Left ventricle myocardium superior (tissue), 1 donor: ENCODE measurements at places on chromosomes 2 and 18.
A peak's percentile ranks its signal among the peaks of the same experiment; 100 is the strongest.

GRCh38 chr18:79355433-79356335 lies 40.0 kb upstream of the NFATC1 start:
- no peak for DNase-seq

- DNase-seq, result no peak
Measured at GRCh38 chr2:219207884-219208740, 1.5 kb downstream of the ZFAND2B start.

- peak; percentile 22 for DNase-seq
Measured at GRCh38 chr2:240139011-240139441, 1.4 kb downstream of the OTOS start.

- DNase-seq, result no peak
Measured at GRCh38 chr2:160325418-160325817, 125.3 kb upstream of the ITGB6 start.

DNA sequence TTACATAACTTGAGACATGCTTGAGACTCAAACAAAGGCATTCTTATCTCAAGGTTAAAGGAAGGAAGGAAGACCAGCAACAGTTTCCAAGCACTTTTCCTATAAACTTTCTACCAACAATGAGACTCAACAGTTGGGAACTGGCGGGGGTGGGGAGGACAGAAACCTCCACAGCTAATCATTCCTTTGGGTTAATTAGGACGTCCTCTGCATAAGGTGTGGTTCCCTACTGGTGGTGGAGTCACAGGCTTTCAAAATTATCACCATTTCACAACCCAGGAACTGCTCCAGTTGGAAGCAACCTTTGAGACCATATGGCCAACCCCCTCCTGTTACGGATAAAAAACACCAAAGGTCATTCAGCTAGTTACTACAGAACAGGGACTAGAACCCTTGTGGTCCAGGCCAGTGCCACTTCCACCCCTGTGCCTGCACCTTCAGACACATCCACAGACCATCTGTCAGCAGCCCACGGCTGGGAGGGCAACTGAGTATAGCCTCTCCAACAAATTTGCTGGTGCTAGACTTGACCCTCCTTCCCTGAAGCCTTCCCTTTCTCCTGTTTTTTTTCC lies 30.1 kb upstream of the ATL2 start:
- peak; percentile 36 for DNase-seq

GRCh38 chr2:58906081-58906645 lies 665.0 kb upstream of the FANCL start:
- no peak for DNase-seq

GRCh38 chr2:24779116-24779515 lies 14.1 kb downstream of the PTRHD1 start:
- DNase-seq, result no peak

GRCh38 chr2:134073023-134073422 lies 180.8 kb upstream of the MGAT5 start:
- no peak for DNase-seq

DNA sequence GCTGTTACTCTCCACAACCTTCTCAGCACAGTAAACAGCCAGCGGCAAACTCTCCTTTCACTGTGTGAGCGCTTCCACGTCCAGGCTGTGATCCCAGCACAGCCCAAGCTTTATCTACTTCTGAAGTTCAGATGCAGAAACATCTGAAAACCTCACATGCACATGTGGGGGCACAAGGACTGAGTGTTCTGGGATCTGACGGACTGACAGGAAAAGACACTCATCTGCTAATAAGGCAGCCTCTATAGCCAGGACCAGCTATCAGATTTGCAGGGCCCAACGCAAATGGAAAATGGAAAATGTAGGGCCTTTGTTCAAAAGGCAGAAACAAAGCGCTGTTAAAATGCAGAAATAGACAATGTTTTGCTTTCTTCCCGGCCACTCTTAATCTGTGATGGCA lies 133.8 kb upstream of the ARHGAP28 start:
- DNase-seq, result no peak

- DNase-seq, result no peak
Measured at GRCh38 chr2:217370391-217370790, 510.5 kb upstream of the TNP1 start.

GRCh38 chr18:44884431-44884830 lies 203.7 kb downstream of the SETBP1 start:
- DNase-seq, result no peak

DNA sequence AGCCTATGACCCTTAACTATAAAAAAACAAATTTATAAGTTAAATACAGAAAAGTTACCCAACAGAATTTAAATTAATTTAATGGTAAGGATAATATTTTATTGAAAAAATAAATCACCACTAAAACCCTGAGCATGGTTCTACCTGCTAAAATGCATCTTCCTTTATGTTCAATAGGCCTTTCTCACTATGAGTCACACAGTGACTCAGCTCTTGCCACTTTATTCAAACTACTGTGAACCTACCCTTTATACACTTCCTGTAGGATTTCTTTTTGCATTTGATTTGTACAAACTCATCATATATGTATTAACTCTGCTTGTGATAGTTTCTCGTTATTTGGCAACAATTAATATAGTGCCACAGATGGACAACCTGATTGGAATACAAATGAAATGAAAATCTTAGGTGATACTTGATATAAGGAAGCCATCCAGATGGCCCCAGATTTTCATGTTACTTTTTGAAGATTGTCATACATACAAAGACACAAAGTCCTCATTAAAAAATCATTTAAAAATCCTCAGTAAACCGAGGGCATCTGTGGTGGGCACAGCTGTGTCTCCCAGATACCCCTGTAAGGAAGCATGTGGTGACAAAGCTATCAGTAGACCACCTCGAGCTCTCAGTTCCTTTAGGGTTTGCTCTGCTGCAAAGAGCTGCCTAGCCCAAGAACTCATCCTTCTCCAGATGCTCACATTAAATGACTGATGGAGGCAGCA lies 55.2 kb upstream of the COBLL1 start:
- no peak for DNase-seq

- no peak for DNase-seq
Measured at GRCh38 chr2:65070172-65070830, 14.1 kb downstream of the CEP68 start.

GRCh38 chr2:170813611-170814532 lies 2.8 kb upstream of the GAD1 start:
- DNase-seq, result no peak

- DNase-seq, result no peak
Measured at GRCh38 chr2:233395687-233396086, 41.4 kb downstream of the DGKD start.

- no peak for DNase-seq
Measured at GRCh38 chr2:208407667-208408066, 1.1 kb downstream of the PTH2R start.

- no peak for DNase-seq
Measured at GRCh38 chr2:70458661-70459060, 95.0 kb downstream of the TGFA start.

GRCh38 chr18:56639104-56639381 lies 651 bp upstream of the TXNL1 start:
- DNase-seq, result no peak

DNA sequence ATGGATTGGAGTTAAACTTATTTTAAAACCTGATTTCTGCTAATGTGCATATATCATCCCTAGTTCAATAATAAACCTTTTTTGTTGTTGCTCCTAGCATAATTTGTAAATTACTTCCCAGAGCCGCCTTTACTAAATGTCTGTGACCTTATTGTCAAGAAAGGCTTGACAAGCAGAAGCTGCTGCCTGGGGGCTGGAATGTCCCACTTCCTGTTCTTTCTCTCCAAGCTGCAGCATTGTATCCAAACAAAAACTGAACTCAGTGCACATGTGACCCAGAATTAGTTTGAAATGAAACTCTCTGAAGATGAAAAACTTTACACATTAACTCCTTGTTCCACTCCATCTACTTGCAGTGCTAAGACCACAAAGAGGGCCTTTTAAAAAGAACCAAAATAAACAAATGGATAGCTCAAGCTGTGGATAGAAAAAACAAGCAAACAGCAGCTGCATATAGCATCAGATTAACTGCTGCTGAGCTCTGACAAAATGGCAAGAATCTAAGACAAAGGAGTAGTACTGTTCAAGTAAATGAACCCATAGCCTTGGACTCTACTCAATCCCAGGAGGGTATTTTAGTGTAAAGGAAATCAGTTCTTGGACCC lies 99.8 kb upstream of the NEUROD1 start:
- no peak for DNase-seq

DNA sequence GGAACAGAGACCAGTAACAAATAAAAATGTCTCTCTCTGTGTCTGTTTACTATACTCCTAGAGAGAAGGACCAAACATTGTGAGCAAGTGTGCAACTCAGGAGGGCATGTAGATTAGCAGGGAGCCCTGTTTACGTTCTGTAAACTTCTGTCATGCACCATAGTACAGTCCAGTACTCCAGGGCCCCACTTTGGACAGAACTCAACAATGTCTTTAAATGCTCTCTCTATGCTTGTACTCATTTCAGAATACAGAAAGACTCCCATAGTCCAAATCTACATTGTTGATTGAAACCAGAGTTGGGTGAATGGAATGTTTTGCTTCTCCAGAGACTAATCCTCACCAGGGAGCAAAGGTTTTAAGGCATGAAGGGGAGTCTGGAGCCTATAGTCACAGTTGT lies 934.8 kb downstream of the NRXN1 start:
- no peak for DNase-seq

GRCh38 chr18:73690222-73690621 lies 457.4 kb downstream of the FBXO15 start:
- DNase-seq, result no peak

DNA sequence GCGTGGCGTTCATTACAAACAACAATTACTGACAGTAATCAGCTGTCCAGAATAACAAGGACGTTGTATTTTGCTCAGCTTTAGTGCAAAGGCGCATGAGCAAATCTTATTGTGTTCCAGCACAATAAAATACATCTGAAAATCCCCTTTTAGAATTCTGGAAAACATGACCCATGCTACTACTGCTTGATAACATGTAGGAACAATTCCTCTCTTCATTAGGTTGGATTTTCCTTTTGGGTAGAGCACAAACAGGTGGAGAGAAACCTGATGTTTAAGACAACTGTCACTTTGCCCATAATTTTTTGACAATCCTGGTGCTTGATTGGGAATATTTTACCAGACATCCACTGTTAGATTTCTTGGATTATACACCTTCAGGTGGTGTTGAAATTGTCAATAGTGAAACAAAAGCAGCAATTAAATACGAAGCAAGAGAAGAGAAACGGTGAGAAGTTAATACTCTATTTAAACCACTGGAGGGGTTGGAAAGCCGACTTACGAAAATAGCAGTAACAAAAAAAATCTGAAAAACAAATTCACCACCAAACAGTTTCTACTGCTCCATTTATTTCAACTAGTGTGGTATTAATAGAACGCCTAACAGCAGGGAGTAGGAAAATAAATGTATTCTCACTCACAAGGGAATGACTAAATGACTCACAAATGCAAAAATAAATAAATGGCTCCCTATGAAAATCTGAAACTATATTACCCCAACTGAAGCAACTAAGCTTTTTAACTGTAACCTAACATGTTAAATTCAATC lies 102.7 kb downstream of the CPO start:
- DNase-seq, result no peak

GRCh38 chr18:8319798-8320489 lies 289.3 kb upstream of the RAB12 start:
- no peak for DNase-seq

- no peak for DNase-seq
Measured at GRCh38 chr2:85853499-85854165, 35.2 kb downstream of the ST3GAL5 start.

- DNase-seq, result no peak
Measured at GRCh38 chr2:54770211-54770610, 46.7 kb downstream of the EML6 start.

DNA sequence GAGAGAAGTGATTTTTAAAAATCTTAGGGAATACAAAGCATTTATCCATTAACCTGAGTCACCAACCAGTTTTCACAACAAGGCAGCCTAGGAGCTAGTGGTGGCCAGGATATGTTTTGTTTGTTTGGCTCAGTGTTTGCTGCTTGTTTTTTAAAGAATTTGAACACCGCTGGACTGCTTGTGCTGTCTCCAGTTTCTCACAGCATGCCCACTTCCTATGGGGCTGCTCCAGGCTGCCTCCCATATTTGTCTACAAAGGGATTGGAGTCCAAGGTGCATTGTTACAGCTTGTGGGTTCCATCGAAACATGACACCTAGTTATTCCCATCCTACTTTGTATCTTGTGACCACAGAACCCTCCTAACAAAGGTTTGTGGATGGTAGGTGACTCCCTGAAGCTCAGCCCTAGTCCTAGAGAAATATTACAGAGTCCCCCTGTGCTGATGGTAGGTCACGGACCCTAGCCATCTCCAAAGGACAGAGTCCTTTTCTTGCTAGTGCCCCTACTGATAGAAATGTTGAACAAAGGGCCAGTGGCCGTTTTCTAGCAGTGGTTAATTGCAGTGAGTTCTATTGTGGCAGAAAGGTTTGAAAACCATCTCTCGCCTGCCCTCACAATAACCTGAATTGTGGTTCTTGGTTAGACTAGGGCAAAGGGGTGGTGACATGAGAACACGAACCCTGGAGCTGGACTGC lies 23.2 kb downstream of the GPR39 start:
- no peak for DNase-seq

DNA sequence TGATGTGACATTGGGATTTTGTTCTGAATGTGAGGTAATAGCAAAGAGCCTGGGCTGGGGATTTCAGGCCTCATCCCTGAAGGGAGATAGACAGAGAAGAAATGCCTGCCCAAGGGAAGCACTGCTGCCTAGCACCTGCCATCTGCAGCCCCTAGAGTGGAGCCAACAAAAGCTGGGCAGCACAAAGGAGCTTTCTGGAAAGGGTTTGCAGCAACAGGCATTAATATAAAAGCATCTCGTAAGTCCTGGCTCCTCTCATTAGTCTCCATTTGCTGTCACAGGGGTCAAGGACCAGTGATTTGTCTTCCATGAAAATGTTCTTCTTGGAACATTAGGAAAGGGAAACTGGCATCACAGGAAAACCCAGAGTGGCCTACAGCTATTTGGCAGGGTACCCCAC lies 157.2 kb upstream of the SLC14A2 start:
- DNase-seq, result no peak

GRCh38 chr2:64735504-64735903 lies 81.8 kb upstream of the SERTAD2 start:
- DNase-seq, result no peak

GRCh38 chr2:45191146-45191863 lies 182.1 kb upstream of the SIX2 start:
- no peak for DNase-seq

- no peak for DNase-seq
Measured at GRCh38 chr2:71544919-71545571, 91.7 kb downstream of the DYSF start.

DNA sequence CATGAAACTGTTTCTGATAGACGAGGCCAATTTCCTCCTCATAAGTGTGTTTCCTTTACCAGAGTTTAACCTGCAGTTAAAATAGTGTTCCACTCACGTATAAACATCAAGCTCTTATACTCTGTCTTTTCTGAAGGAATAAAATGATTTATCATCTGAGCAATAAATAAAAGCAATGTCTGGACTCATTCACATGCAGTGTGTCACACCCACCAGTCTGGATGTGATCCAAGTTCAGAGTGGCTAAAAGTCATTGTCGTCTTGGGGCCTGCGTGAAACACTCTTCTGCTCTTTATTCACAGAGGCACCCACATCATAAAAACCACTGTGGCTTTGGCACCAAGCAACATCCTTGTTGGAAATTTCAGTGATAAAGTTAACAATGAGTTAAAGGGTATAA lies 19.5 kb upstream of the SLC9A4 start:
- DNase-seq, result no peak

GRCh38 chr2:44570271-44570670 lies 208.5 kb downstream of the CAMKMT start:
- no peak for DNase-seq
